ENCODE measurements at places on chromosomes 16 and 17.
A peak's percentile ranks its signal among the peaks of the same experiment; 100 is the strongest.

- peak; percentile 21 for DNase-seq
These were observed 64.3 kb downstream of the CENPV start for GRCh38 chr17:16288860-16289571.

DNA sequence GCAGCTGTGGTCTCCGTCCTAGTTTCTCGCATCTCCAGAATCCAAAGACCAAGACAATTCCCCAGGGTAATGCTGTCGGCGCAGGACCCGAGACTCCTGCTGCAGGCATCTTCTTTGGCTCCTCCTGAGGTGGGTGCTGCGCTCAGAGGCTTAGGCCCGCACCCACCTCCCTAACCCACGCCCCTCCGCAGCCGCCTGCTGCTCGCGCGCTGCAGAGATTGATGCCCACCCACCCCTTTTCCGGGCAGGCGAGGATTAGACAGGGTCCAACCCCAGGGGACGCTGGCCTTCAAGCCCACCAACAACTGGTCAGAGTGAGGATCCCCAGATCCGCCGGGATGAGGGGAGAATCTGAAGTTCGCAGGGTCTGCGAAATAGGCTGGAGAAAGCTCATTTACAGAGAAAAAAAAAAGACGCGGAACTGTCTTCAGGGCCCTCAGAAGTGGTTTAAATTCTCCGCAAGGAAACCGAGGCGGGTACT, 27.9 kb downstream of the SLFN11 start:
- no peak for DNase-seq

DNA sequence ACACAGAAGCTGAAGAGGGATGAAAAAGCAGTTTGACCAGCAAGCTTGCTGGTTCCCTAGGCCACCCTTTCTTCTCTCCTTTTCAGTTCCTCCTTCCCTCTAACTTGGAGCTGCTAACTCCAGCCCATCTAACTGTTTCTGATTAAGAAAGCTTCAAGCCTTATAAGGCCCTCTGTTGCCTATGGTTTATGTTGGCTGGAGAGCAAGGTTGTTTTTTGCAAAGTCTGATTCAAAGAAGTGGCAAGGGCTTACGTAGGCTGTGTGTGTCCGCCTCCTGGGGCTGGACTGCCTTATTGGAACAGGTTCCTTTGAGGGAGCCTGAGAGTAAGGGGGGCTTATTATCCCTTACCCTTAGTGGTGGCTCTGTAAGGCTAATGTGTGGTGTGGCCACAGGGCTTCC, 7.1 kb downstream of the AKAP1 start:
- DNase-seq: no peak

GRCh38 chr17:18105595-18105994, 3.0 kb upstream of the MYO15A start:
- no peak for DNase-seq

DNA sequence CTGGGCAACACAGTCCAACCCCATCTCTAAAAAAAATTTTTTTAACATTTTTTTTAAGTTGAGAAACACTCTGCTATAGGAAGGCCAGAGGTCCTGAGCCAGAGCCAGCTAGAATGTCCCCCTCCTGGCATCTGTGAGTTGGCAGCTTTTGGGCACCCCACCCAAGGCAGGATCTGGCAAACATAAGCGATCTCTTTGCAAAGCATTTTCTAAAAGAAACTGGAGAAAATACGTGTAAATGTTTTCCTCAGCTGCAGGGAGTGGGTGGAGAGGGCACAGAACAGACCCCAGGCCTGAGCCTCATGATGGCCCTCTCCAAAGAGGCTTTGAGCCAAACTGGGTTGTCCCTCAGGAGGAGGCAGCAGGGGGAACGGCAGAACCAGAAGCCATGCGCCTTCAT, 11.7 kb downstream of the CAVIN1 start:
- DNase-seq: no peak

DNA sequence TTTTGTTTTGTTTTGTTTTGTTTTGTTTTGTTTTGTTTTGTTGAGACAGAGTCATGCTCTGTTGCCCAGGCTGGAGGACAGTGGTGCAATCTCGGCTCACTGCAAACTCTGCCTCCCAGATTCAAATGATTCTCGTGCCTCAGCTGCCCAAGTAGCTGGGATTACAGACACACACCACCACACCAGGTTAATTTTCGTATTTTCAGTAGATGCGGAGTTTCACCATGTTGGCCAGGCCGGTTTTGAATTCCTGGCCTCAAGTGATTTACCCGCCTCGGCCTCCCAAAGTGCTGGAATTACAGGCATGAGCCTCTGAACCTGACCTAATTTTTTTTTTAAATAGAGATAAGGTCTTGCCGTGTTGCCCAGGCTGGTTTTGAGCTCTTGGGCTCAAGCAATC, 46.5 kb downstream of the CACNG3 start:
- no peak for DNase-seq

- no peak for DNase-seq
These were observed 31.2 kb downstream of the TOM1L2 start for GRCh38 chr17:17941015-17941414.

DNA sequence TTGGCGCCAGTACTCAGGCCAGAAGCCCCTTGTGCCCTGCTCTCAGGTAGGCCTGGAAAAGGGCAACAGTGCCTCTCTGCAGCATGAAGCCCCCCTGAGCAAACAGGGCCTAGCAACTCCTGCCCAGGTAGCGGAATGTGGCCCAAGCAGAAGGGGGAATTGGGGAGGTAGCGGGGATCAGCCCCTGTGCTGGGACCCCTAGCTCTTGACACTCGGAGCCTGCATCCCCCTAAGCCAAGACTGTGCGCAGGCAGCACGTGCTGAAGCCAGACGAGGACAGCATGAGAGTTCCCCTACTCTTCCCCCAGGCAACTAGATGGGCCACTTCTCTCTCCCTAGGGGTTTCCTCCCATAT, 823 bp upstream of the CD2BP2 start:
- no peak for DNase-seq

DNA sequence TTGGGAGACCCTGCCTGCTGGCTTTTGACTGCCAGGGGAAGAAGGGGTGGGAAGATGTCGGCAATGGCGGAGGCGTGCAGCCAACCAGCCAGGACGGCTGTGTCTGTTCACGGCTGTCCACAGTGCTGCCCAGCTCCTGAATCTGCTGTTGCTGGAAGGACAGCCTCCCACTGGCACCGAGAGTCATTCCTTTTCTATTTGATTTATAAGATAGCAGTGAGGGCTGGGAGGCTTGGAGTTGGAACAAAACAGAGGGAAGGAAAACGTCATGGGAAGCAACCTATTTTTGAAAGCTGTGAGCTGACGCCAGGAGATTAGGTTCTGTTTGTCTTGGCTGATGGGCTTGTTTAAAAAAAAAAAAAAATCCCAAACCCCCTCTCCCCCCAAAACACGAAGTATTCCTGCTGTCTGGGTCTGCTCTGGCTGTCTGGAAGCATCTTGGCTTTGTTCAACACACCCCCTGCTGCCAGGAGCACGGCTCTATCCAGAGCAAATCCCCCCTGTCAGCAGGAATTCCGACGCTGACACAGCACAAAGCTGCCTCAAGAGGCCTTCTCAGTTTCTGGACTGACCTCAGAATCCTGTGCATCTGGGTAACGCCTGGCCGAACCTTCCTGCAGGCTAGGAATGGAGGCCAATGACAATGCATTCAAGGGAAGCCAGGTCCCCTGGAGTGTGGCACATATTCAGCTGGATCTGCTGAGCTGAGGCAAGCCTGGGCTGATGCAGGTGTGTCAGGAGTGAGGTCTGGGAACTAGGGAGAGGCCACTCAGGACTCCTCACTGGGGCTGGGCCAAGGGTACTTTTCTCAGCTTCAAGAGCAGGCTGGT, 41.0 kb upstream of the SREBF1 start:
- DNase-seq: peak; percentile 85

- no peak for DNase-seq
These were observed 6.8 kb downstream of the TBKBP1 start for GRCh38 chr17:47700471-47701449.

DNA sequence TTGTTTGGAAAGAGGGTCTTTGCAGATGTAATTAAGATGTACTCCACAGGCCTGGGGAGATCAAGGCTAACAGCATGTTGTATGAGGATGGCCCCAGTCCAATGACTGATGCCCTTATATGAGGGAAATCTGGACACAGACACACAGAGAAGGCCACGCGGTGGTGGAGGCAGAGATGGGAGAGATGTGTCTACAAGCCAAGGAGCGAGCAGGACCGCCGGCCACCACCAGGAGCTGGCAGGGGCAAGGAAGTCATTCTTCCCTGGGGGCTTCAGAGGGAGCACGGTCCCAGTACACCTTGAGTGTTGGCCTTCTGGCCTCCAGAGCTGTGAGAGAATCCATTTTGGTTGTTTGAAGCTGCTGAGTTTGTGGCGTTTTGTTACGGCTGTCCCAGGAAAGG, 14.7 kb downstream of the SOCS3 start:
- DNase-seq: no peak

DNA sequence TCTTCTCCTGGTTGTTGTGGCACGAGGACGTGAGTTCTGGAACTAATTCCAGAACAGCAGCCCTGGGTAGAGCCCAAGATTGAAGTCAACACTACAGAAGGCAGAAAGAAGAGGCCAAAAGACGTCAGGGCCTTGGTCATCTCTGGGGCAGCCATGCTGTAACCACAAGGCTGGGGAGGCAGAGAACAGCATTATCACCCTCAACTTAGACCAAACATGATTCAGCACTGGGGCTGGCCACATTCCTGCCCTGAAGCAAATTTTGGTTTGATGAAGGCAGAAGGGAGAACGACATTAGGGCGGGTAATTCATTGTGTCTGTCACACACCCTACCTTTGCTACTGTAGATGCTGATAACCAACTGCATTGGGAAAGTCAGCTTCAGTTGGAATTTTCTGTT, 9.7 kb upstream of the ALOX15B start:
- DNase-seq: no peak

GRCh38 chr16:57574646-57575467, 32.4 kb downstream of the ADGRG5 start:
- DNase-seq: no peak

- DNase-seq: no peak
These were observed 13.1 kb upstream of the SREBF1 start for GRCh38 chr17:17849845-17850373.

- no peak for DNase-seq
These were observed 2.6 kb upstream of the SRL start for GRCh38 chr16:4244254-4245076.

DNA sequence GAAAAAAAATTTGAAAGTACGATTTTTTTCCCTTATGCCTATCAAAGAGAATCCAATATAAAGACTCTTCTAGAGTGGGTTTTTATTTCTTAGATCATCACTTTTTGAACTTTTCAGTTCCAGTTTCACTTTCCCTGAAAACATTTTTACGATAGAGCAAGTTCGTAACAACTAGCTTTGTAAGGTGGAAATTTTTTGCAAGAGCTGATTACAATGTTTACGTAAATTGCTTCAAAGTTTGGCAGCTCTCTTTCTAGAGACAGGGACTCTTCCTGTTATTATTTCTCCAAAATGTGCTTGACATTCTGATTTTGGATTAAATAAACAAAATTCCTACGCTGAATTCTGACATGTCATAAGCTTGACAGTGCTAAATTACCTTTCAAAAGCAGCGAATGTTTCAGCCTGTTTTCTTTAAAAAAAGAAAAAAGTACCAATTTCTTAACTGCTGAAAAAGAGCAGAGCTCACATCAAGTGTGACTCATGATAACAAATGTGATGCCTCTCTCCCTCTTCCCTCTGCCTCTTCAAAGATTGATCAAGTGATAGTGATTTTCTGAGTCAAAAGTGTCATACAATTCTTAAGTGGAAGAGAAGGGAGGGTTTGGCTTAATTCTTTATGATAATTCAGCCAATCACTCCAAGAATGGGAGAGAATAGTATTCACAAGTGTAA, 175.2 kb downstream of the KCNJ2 start:
- no peak for DNase-seq

DNA sequence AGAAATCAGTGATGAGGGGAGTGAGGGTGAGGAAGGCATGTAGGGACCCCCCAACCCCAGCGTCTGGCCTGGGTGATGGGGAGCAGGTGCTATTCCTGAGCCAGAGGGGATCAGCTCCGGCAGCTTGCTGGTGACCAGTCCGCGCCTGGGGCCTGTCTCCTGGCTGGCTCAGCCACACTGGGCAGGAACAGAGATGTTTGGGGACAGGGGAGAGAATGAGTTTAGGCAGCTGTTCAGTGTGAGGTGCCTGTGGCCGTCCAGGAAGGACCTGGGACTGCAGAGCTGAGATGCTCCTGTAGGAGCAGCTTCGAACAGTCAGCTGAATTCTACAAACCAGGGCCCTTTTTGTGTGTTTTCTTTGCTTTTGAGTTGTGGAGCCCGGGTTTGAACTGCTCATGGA, 23.2 kb upstream of the SPNS2 start:
- no peak for DNase-seq

GRCh38 chr16:84541999-84542817, 37.7 kb upstream of the MEAK7 start:
- no peak for DNase-seq

DNA sequence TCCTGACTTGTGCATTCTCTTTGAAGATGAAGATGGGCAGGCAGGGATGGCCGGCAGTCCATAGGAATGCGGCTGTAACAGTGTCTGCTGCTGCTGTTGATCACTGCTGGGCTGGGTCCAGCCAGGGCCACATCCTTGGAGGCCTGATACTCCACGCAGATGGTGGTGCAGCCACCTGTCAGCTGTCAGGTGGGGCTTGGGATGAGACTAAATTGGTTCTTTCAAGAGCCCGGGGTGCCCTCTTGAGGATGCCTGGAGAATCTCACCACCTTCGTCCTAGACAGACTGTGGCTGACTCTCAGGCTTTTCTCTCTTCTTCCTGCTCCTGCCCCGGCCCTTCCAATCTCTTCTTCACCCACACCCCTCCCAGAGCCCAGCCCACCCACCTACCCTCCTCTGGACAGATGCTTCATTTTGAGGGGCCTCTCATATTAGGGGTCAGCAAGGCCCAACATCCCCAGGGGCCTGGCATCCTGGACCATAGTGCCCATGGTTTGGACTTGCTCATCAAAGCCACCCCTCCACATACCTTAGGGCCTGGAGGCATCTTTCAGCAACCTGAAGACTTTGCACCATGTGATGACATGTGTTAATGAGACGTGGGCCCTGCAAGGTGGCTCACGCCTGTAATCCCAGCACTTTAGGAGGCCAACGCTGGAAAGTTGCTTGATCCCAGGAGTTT, 19.1 kb downstream of the OSBPL7 start:
- DNase-seq: no peak

DNA sequence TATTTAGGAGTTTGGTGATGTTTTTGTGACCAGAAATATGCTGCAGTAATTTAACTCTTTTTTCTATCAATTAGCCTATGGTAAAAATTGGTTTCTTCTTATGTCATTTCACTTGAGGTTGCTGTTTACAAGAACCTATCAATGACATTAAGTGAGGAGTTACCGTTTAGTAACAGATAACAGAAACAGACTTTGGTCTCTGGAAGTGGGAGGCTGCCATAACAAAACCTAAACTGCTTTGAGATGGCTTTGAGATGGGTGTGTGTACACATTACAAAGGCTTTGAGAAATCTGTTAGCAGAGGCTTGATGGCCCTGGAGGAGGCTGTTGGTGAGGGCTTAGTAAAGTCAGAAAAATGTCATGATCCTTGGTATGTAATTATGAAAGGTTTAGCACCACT, 90.0 kb downstream of the TMEM114 start:
- no peak for DNase-seq

- DNase-seq: no peak
These were observed 35.9 kb upstream of the TOM1L1 start for GRCh38 chr17:54864636-54865356.

- peak; percentile 23 for DNase-seq
These were observed 97.5 kb downstream of the YPEL2 start for GRCh38 chr17:59428916-59429485.

Data from hindlimb muscle (tissue), 1 donor.